ENCODE measurements at places on chromosomes 3 and 15.

GRCh38 chr3:125032683-125033082, 23.1 kb downstream of the HEG1 start:
- no peak for DNase-seq

DNA sequence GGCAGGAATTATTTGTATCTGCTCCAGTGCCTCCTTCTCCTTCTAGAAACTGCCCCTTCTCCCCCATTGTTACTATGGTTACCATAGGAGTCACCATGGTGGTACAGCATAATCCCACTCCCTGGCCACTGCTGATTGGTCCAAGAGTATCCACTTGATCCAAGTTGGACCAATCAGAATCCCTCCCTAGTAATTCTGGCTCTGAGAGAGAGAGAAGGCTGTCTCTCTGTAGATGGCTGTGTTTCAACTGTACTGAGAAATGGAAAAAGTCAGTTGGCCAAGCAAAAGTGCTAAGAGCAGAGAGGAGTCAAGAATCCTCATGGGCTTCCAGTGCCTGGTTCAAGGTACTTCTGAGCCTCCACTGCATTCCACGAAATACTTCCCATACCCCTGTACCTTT, 120.6 kb upstream of the SPATA12 start:
- no peak for DNase-seq

- no peak for DNase-seq
Measured at GRCh38 chr3:131535596-131535995, 32.8 kb upstream of the MRPL3 start.

- no peak for DNase-seq
Measured at GRCh38 chr3:157354722-157355121, 81.9 kb upstream of the PTX3 start.

DNA sequence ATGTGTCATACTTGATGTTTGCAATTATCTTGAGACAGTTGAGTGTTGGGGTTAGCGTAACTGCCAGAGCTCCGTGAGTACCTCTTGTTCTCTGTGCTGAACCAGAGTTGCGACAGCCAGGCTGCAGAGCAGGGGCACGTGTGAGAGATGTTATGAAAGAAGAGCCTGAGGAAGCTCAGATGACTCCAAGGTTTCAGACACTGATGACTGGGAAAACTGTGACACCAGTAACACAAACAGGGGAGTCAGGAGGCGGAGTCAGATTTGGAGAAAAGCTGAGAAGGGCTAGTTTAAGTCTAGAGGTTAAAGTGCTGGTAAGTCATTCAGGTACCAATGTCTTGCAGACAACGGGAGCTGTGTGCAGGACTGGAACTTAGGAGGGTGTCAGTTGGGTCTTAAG, 45.0 kb downstream of the BLM start:
- no peak for DNase-seq

DNA sequence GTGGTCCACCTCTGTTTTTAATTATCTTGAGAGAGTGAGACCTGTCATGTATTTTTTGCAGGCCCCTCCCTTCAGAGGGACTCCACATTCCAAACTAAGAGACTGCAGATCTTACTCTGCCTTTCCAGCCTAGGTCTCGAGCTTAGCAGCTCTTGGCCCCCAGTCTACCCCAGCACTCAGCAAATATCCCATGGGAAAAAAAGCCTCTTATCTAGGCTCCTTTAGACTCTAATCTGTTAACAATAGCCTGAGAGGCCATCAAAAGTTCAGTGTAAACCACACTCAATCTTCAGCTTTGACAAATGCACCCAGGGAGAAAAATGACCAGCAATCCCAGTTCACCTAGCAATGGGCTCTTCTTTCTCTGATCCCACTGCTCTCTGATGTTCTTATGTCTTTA, 8.6 kb upstream of the BLM start:
- no peak for DNase-seq

DNA sequence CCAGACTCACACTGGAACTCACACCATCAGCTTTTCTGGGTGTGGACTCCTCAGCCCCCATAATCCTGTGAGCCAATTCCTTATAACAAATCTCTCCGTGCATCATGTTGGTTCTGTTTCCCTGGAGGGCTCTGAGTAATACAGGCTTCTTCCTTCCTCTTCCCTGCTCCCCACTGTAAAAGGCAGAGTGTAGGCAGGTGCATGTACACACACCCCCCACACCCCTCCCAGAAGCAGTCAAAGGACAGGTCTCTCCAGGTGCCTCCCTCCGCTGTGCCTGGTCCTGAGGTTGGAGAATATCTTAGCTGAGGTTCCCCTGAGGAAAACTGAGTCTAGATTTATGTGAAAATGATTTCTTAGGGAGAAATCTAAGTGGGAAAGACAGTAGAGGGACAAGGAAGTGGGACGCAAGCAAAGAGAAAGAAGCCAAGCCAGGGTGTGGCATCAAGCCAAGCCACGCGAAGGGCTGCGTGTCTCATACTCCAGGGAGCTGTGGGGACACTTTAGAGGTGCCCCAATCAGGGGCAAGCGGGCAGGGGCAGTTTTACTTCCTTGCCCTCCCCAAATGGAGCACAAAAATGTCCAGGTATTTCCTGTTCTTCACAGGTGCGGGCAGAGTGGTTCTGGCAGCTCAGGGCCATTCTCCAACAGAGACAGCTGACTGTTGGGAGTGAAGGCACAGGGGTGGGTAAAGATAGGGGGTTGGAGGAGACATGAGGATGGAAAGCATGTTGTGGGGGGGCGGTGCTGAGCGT, 86.6 kb downstream of the HMG20A start:
- no peak for DNase-seq

DNA sequence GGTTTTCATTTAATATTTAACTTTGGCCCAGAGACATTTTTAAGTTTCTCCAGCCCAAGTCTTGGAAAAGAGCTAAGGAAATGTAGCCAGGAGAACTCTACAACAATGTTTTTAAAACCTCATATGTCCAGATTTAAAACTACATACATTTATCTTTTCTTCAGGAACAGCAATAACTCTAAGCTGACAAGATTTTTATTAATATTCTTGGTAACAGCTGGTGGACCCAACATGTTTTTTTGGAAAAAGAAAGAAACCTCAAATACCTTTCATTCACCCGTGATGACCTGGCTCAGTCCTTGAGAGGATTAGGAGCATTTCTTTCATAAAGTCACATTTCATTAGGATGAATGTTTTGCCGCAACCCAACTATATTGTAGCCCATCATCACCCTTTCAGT, 50.4 kb upstream of the CMSS1 start:
- DNase-seq, result no peak

- DNase-seq, result no peak
Measured at GRCh38 chr3:195907684-195907933, 742 bp downstream of the TNK2 start.

- no peak for DNase-seq
Measured at GRCh38 chr15:60070838-60071493, 66.9 kb downstream of the FOXB1 start.

DNA sequence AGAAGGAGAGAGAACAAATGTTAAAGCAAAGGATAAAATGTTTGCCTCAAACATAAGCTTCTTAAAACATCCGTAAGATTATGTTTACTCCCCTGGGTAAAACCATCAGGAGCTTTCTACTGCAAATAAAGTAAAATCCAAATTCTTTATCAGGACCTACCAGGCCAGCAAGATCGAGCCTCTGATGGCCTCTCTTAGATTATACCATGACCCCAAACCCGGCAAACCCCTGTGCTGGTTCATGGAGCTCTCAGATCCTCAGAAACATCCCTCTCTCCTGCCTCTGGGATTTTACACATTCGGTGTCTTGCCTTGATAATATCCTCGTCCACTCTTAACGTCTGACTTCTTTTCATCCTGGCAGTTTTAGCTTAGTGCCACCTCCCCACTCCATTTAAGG, 7.5 kb upstream of the TARS3 start:
- DNase-seq, result no peak

- DNase-seq, result no peak
Measured at GRCh38 chr15:68641376-68641775, 62.6 kb downstream of the CORO2B start.

DNA sequence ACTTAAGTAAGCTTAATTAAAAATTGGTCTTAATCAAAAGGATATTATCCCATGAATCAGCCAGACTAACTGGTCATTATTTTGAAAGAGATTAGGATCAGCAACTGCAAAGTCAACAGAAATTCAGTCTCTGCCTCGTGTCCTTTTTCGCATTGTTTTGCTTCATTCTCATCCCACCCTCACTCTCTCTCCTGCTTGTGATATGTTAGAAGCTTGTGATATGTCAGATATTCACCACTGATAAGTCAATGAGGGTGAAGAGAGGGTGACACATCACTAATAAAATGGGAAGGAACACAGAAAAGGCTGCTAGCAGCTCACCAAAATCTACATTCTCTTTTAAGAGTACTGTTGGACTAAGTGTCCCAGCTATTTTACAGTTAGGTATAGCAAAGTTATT, 146.1 kb downstream of the SUCNR1 start:
- DNase-seq, result no peak

DNA sequence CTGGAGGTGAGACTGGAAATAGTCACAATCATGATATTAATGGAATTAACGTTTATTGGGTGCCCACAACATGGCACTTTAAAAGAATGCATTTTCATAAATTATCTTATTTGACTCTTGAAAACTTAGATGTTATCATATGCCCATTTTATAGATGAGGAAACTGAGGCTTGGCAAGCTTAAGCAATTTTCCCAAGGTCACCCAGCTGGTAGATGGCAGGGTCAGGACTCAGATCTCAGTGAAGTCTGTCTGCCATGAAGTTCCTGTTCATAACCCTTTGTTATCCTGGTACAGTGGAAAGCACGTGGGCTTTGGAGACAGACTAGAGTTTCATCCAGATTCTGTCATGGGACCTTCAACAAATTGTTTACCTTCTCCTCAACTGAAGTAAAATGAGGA, 174.6 kb upstream of the NR2E3 start:
- DNase-seq, result no peak

DNA sequence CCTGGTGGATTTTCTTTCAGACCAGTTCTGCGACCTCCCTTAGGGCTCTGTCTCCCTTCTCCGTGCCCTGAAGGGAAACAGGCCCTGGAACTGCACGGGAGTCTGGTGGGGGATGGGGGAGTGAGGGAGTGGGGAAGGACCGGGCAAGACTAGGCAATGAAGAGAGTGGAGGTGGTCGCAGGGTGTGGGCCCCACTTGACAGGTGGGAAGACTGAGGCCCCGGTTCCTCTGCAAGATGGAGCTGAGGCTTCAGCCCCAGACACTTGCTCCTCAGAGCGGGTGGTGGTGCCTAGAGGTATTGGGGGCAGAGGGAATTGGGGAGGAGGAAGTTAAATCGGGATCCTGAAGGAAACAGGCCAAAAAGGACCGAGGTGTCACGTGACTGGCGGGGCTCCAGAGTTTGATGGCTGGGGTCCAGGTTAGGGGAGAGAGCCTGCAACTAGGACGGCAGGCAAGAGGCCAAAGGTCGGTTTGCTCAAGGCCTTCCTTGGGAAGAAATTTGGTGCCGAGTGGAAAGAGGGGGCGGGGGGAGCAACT, 597 bp upstream of the CAMK1 start:
- DNase-seq, result no peak

DNA sequence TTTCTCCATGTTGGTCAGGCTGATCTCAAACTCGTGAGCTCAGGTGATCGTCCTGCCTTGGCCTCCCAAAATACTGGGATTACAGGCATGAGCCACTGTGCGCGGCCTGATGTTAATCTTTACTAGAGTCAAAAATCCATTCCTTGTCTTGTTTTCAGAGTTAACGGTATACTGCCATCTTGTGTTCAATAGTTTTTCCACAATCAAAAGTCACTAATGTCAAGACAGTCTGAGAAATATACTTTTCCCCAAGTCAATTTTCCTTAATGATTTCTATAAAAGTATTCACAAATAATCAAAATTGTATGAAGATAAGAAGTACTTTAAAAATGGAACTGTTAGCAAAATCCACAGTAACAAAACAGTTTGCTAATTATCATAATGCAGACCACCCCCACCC, 8.5 kb downstream of the CRBN start:
- DNase-seq, result peak; percentile 10

- DNase-seq, result peak; percentile 24
Measured at GRCh38 chr3:175111036-175111435, 251.9 kb downstream of the NAALADL2 start.

DNA sequence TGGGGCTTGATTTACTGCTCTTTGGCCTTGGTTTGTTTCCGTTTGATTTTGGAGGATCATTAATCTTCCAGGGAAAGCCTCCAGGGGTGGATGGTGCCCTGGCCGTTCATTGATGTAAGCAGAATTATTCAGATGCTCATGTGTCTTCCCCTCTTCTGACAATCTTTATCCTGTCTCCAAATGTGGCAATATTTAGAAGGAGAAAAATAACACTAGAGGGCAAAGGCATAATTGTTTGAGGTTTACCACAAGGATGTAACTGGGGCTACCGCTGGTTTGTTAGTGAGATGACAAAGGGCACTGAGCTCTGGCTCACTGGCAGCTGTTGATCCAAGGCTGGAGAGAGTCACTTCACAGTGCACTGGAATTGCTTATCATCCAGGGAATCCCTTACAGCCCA, 18.2 kb upstream of the PLCL2 start:
- no peak for DNase-seq

- DNase-seq, result no peak
Measured at GRCh38 chr3:197683191-197683590, 53.5 kb downstream of the RUBCN start.

- no peak for DNase-seq
Measured at GRCh38 chr15:60154764-60155325, 150.7 kb downstream of the FOXB1 start.

GRCh38 chr3:126431103-126431534, 36.4 kb downstream of the CFAP100 start:
- no peak for DNase-seq

GRCh38 chr15:74307827-74308811, 59.3 kb downstream of the CYP11A1 start:
- no peak for DNase-seq

GRCh38 chr3:19046440-19046839, 101.9 kb upstream of the KCNH8 start:
- DNase-seq, result no peak

DNA sequence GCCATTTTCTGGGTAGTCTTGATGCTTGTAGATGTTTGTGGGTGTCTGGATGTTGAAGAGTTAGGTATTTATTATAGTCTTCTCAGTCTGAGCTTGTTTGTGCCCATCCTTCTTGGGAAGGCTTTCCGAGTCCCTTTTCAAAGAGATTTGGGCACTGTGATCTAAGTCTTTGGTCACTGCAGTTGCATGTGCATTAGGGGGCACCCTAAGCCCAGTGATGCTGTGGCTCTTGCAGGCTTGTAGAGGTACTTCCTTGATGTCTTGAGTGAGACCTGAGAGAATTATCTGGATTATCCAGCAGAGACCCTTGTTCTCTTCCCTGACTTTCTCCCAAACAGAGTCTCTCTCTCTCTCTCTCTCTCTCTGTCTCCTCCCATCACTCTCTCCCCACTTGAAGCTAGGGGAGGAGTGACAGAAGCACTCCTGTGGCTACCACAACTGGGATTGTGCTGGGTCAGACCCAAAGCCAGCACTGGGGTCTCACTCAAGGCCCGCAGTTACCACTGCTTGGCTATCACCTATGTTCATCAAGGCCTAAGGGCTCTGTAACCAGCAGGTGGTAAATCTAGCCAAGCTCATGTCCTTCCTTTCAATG, 68.5 kb downstream of the TMCO5A start:
- peak; percentile 43 for DNase-seq
